Mesothelial cell of epicardium (in vitro differentiated cells): ENCODE measurements at places on chromosomes 2 and 18. TPM values are rescaled to one million over a fixed set of nuclear protein-coding genes. Genes with fewer than 3 reads are reported as not detected.

GRCh38 chr2:102310964-102311640 is at the start of gene IL1RL1:
IL1RL1 (plus strand) TSS chr2:102311563; CDS start chr2:102338265, 26,702 bp downstream.
- DNase-seq: no peak

- no peak for DNase-seq
Observed at GRCh38 chr2:236338495-236339184, 74.4 kb upstream of the ASB18 start.

- DNase-seq: no peak
Observed at GRCh38 chr2:44430342-44430741, 68.6 kb downstream of the CAMKMT start.

GRCh38 chr2:219511547-219512325 is 2.5 kb upstream of the ASIC4 start:
- no peak for DNase-seq

- DNase-seq: no peak
Observed at GRCh38 chr2:230942920-230943896, 18.2 kb upstream of the GPR55 start.

DNA sequence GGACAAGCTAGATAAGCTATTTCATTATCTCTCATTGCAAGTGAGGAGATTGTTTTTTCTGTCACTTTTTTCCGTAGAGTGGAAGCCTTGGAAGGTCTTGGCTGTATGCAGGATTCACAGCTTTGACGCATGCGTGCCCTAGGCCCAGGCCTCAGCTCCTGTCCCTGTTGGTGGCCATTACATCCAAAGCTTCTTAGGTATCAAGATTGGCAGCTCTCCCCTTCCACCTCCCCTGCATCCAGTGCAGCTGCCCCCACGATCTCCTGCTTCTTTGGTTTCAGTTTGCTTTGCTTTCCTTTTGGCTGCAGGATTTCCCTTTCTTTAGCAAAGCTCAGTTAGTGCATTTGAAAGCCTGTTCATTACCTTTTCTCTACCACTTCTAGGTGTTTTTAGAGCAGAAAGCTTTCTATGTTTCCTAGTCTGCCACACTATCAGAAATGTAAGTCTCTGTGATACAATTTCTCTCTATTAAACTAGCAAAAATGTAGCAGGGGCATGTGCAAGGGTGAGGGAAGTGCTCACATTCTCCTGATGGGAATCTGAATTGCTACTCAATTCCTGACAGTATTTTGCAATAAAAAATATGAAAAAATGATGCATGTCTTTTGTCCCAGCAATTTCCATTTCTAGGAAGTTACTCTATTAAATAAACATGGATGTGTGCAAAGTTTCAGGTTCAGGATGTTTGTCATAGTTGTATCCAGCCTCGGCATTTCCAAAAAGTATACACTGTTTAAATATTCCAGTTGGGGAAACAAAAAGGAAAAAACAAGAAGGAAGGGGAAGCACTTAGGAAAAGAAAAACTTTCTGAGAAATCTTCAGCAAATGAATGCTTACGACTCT is 91.2 kb downstream of the LIPG start:
- DNase-seq: no peak

DNA sequence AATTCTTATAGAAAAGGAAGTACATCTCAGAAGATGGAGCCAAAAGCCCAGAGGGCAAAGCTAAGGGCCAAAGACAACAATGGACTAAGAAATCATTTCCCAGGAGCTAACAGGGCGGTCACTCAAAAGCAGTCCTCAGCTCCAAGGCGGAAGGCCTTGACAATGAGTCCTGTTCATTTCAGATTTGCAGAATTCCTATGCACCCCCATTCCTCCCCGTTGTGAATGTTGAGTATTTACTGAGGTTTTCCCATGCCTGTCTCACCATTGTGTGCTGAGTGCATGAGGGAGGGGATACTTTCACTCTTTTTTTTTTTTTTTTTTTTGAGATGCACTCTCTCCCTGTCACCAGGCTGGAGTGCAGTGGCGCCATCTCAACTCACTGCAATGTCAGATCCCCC is 18.8 kb upstream of the DTNB start:
- DNase-seq: no peak

DNA sequence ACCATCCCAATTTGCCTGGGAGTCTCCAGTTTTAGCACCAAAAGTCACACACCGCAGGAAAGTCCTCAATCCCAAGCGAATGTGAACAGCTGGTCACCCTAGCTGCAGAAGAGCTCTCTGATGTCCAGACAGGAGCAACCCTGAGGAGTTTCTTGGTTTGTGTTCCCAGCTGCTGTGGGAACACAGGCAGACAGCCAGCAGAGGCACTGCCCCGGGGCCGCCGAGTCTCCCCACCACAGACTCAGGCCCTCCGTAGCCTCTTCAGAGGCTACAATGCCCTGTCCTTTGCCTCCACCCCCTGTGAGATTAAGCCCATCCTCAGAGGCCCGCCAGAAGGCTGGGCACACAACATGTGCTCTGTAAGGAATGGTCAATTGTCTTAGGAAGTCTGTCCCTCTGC is 111.5 kb downstream of the TTC32 start:
- no peak for DNase-seq

GRCh38 chr18:60469387-60470100 is 97.0 kb upstream of the MC4R start:
- DNase-seq: no peak

GRCh38 chr2:239760596-239760995 is 264.5 kb downstream of the NDUFA10 start:
- DNase-seq: no peak

GRCh38 chr2:73285159-73285739 is 971 bp upstream of the FBXO41 start:
- DNase-seq: no peak

GRCh38 chr2:218831378-218831990 is at the start of gene PRKAG3:
PRKAG3 (minus strand) TSS chr2:218831803.
- DNase-seq: no peak

GRCh38 chr18:62318228-62319180 is 6.6 kb upstream of the TNFRSF11A start:
- no peak for DNase-seq

DNA sequence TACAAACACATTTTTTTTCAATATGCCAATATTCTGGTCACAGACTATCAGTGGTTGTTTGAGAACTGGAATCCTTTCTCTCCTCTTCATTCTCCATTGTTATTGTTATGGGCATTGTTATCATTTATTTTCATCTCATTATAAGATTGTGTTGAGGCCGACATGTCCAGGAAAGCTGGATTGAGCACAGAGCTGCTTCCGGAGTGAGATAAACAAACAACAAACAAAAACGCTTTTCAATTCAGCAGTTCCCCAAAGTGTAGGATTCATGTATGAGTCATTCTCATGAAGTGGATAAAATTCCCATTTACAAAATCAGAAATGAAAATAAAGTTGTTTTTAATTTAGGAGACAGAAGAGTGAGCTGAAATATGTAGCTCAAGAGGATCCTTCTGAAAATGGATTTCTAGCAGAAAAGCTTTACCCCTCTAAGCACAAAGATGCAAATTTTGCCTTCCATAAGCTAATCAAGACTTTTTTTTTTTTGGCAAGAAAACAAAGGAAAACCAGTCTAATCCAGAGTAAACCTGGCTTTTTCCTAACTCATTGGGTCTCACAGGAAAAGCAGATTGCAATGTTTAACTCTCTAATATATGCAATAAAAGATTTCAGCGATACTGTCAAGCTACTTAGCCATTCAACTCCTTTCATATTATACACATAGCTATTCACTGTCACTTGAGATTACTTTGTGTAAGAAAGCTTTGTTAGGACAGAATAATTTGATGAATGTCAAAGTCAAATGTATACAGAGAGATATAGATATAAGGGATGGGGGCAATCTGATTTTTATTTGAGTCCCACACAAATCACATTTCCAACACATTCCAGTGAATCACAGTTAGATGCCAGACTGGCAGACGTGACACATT is 1441.7 kb upstream of the CELF4 start:
- no peak for DNase-seq

DNA sequence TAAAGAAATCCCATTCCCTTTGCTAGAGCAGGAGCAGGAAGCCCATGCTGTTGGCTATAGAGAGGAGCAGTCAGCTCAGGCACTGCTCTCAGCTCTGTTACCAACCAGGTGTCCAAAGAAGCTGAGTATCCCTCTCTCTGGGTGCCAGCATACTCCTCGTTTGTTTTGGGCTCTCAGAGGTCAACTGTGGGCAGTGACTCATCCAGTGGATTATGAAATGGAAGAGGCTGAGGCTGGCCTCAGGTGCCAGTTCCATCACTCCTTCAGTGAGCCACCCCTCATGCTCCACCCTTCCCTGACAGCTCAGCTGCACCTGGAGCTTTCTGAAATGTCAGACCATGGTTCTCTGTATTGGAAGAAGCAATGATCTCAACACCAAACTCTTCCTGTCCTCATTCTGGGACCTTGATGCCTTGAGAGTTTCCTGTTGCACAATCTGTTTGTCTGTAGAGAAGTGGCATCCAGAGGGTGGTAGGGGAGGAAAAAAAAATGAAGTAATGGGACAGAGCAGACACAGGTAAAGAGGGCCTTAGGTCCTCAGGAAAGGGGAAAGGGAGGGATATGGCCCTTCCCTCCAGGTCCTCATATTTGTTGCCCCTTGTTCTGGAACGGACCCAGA is 31.2 kb upstream of the EN1 start:
- no peak for DNase-seq

- DNase-seq: no peak
Observed at GRCh38 chr2:206011018-206011614, 74.9 kb downstream of the INO80D start.

DNA sequence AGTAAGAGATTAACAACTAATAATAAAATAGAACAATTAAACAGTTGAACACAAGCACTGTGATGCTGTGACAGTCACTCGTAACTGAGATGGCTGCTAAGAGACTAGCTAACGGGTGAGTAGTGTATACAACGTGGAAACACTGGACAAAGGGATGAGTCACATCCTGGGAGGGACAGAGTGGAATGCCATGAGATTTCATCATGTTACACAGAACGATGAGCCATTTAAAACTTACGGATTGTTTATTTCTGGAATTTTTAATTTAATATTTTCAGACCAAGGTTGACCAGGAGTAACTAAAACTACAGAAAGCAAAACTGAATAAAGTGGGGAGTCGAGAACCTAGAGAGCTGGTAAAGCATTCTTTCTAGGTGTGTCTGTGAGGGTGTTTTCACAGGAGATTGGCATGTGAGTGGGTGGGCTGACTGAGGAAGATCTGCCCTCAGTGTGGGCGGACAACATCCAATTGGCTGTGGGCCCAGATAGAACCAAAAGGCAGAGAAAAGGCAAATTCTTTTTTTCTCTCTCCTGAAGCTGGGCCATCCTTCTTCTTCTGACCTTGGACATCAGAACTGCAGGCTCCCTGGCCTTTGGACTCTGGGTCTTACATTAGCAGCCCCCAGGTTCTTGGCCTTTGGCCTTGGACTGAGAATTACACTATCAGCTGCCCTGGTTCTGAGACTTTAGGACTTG is 14.6 kb downstream of the TMSB10 start:
- DNase-seq: no peak

GRCh38 chr2:215590010-215590745 is 154.3 kb upstream of the FN1 start:
- no peak for DNase-seq

DNA sequence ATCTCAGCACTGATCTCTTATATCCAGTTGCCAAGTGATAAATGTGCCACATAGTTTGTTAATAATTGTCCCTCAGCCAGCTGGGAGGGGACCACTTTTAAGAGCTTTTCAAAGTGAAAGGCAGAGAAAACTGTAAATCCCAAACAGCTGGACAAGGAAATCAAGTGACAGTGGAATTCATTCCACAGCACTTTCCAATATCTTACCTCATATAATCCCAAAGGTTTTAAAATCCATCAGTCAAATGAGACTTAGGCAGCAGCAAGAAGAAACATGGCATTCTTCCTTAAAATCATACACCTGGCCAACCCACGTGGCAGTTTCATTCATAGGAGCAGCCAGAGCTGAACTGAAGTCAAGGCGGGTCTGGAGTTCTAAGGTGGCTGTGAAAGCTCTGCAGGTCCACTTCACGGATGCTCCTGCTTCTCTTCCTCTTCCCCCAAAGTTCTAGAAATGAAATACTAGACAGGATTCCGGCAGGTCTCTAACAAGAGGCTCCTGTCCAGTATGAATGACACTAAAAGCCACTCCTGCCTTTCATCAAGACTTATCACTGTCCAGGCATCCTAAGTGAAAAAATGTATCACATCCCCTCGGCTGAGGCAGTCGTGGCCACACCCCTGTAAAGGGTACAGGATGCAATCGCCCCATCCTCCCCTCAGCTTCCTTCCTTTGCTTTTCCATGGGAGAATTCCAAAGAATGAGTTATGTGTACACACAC is 190.4 kb upstream of the STK17B start:
- DNase-seq: no peak

GRCh38 chr2:121791290-121791689 is 35.8 kb downstream of the TSN start:
- DNase-seq: no peak

FAM228A gene
- 1.1 to 1.4 TPM (median 1.4 TPM) in 3 replicates for total RNA-seq

CLIP4 gene
- total RNA-seq: 28.7 to 31.7 TPM (median 28.8 TPM) in 3 replicates

NYAP2 gene
- not detected in 3 replicates for total RNA-seq

RNU2-63P gene
- total RNA-seq: 10.0 to 14.8 TPM (median 13.0 TPM) in 3 replicates

PJVK gene
- total RNA-seq: 12.1 to 13.8 TPM (median 12.2 TPM) in 3 replicates

BARD1 gene
- 22.9 to 25.0 TPM (median 24.5 TPM) in 3 replicates for total RNA-seq

FAM161A gene
- 9.3 to 10.8 TPM (median 9.5 TPM) in 3 replicates for total RNA-seq
